ENCODE measurements at places on chromosomes 11 and 22.
A peak's percentile ranks its signal among the peaks of the same experiment; 100 is the strongest.

DNA sequence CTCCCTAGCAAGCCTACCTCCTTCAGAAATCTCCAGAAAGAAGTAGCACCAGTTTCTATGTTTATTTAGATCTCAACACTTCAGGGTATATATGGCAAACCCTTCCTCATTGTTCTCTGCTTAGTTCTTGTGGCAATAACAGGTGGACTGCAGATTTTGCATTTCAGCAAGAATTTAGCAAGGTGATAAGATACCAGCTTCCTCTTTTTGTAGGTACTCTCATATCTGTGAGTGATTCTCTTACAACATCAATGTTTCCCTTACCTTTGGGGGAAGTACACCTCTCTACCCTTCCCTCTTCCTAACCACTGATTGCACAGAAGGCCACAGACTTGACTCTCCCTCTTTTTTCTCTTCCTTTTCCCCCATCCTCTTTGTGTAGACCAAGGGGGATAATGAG is 230.9 kb upstream of the SESN3 start:
- DNase-seq: no peak

GRCh38 chr22:39724390-39724789 is 153.8 kb downstream of the CACNA1I start:
- DNase-seq: no peak

- no peak for DNase-seq
Observed at GRCh38 chr22:39570226-39570625, 327 bp upstream of the CACNA1I start.

DNA sequence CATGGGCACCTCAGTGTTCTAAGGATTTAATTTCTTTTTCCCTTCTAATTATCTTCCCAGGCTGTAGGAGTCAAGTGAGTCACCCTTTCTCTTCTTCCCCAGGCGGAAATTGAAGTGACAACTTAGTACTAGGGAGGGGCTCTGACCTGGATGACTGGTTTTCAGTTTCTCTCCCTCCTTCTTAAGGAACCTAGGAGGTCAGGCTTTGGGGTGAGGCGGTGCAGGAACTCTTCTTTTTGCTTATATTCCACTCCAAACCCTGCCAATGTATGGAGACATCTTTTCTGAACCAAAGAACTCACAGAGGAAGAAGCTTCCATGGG is 12.6 kb downstream of the ZDHHC5 start:
- DNase-seq: peak; percentile 33

GRCh38 chr11:13333456-13333957 is 55.9 kb downstream of the BMAL1 start:
- no peak for DNase-seq

- no peak for DNase-seq
Observed at GRCh38 chr11:133714471-133715375, 130.6 kb downstream of the SPATA19 start.

DNA sequence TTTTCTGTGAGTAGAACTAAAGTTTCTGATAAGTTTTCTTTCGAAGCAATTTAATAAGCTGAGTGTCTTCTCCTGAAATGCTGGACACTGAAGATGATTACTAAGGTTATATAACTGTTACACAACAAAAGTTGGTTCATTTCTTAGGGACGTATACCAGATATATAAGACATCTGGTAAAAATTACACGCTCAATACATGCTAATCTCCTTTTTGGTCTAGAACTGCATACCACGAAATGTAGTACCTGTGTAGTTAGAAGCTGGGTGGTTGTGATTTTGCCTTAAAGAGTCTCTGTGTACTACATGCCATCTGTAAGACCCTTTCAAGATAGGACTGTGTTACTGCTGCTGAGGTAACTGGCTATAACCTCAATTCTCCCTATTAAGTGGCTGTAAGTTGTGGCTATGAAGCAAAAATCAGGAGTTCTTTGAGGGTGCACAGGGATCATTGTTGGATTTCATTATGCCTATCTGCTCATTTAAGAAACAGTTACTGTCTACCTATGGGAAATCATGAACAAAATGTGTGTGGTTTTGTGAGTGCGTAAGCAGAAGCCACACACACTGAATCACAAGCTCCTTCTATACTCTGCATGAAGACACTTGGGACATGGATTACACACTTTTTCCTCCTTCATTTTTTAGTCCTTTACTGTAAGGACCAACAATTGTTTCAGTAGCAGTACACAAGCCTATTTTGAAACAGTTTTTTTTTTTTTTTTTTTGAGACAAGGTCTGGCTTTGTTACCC is 195.9 kb downstream of the SWAP70 start:
- no peak for DNase-seq

- DNase-seq: no peak
Observed at GRCh38 chr11:2154195-2154585, 6.8 kb downstream of the INS start.

GRCh38 chr11:65551572-65552387 is 6.4 kb downstream of the LTBP3 start:
- peak; percentile 67 for DNase-seq

GRCh38 chr22:39132871-39133524 is 19.5 kb downstream of the CBX7 start:
- DNase-seq: no peak

Measured in activated CD4-positive, alpha-beta T cell treated with anti-CD3 and anti-CD28 coated beads, Interleukin-2, Interleukin-4, amounts not matched to agents 100 ng/mL and 50 ng/mL, durations not matched to agents 16 hours and 8 hours (primary cell).